Neural progenitor cell (in vitro differentiated cells): ENCODE measurements at places on chromosomes 12 and 14. TPM values are rescaled to one million over a fixed set of nuclear protein-coding genes. Genes with fewer than 3 reads are reported as not detected.

- peak; percentile 80 for DNase-seq
Measured at GRCh38 chr12:128930606-128931005, 77.3 kb downstream of the GLT1D1 start.

GLI1 gene
- 0.12 and 0.71 TPM in 2 replicates for total RNA-seq

DNA sequence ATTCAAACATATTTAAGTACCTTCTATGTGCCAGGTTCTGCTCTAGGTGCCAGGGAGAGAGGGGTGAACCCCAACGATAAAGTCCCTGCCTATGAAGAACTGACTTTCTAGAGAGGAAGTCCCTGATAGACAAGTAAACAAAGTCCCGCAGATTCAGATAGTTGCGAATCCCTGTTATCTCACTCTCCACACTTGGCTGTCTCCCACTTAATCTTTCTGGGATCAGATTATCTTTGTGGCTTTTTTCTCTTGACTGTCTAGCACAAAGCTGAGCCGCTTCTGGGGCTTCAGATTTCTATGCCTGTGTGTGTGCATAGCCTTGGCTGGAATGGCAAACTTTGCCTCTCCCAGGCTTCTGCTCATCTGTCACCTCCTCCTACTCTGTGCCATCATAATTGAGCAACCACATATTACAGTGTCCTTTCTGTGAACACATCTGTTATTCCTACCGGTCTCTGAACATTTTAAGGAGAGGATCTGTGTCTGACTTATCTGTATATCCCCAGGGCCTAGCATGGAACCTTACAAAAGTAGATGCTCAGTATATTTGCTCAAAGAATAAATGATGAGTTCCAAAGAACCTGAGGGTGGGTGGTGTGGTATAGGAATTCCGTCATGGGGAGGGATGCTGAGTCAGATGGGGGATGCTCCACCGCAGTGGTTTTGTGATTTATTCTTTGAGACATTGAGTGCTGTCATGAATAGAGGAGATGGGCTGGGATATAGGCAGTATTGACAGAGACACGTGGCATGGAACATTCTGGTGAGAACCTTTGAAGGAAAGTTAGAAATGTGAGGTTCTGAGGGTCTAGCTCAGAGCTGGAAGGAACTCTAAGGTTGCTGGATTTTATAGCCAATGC, 28.5 kb downstream of the RGS6 start:
- DNase-seq: no peak

DNA sequence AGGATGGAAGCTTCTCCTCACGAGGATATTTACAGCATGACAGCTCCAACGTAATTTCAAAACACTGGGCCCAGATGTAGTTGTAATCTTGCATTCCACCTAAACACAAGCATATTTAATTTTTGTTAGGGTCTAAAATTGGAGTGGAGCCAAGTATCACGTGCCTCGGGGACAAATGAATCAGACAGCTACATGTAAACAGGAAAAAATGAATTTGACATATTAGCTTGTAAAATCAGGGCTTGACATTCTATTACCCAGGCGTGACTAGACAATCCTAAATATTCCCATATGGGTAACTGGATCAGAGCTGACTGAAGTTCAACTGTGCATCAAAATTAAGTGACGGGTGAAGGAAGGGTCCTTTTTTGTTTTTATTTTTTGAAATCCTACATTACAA, 59.0 kb downstream of the MDM2 start:
- no peak for DNase-seq

DNA sequence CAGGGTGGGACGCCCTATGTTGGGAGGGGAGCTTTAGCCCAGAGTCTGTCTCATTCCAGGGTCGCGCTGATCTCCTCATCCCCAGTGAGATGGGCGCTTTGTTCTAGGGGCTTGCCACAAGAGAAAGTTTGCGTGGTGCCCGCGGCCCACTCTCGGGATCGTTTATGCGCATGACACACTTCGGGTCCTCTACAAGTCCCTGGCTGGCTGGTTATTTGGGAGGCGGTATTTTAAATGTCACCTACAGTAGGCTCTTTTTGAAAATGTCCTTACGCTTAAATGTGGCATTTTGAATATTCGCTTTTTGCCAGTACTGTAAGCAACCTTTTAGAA, 541 bp downstream of the GOLT1B start:
- DNase-seq: no peak

SLC25A21 gene
- total RNA-seq: 5.3 and 6.4 TPM in 2 replicates

GRCh38 chr14:56752428-56752827, 57.9 kb downstream of the OTX2 start:
- no peak for DNase-seq

- no peak for DNase-seq
Measured at GRCh38 chr14:33916663-33917565, 34.0 kb downstream of the EGLN3 start.

CLEC1A gene
- total RNA-seq: not detected in 2 replicates

DNA sequence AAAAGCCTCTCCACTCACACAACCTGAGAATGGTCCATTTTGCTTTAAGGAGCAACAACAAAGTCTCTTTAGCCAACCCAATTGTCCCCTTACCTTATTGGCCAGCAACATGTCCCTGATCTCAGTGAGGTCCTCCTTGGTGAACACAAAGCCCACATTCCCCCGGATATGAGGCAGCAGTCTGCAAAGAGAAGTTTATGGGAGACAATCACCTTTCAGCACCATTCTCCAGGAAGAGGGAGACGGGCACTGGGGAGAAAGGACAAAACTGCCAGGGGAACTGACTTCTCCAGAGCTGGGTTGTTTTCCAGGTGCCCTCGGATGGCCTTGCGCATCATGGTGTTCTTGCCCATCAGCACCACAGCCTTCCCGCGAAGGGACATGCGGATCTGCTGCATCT, 1.9 kb downstream of the RPLP0 start:
- DNase-seq: no peak

GRCh38 chr14:87468531-87468930, 524.5 kb downstream of the GALC start:
- no peak for DNase-seq

DNA sequence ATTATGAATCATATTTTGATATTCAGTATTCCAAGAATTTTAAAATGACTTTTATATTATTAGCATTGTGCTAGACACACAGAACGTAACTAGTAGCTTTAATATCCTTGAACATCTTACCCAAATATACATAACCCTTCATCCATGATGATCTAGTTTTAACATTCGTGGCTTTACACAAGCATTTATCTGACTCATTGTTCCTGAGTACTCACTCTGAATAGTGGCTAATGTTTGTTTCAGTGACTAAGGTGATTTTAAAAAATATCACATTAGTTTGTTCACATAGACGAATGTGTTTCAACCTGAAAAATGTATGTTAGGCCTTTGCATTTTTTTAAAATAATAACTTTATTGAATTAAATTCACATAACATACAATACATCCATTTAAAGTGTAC, 80.0 kb upstream of the PTPRQ start:
- DNase-seq: no peak

- no peak for DNase-seq
Measured at GRCh38 chr12:74171478-74171909, 366.1 kb upstream of the ATXN7L3B start.

DNA sequence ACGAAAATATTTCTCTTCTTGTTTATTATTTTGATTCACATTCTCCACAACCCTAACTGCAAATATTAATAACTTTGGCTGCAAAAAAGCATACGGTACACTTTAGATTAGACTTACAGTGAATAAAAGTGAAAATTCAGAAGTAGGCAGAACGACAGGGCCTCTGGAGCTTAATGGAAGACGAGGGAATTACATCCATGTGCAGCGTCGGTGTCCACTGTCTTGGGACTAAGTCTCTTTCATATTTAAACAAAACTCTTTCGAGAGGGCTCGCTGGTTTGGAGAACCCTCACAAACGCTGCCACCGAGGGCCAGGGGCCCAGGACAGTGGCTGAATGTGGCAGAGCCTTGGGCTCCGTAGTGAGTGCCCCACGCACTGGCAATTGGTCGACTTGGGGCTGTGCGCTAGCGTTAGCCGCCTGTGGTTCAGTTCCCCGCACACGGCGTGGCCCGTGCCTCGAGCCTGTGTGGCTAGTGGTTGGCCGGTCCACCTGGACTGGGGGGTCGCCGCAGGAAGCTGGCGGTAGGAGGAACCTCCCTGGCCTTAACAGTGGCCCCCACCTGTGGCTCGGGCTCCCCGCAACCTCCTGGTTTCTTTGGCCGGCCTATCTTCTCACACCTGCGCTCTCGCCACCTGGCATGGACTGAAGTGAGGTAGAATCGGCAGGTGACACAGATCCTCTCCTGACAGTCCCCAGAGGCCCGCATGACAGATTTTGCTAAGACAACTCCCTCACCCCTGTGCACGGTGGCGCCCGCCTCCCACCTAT, 739 bp upstream of the PAX9 start:
- no peak for DNase-seq

- DNase-seq: no peak
Measured at GRCh38 chr12:1920436-1920835, 2.0 kb upstream of the CACNA2D4 start.

SLC16A7 gene
- total RNA-seq: 1.3 and 1.8 TPM in 2 replicates

GRCh38 chr12:10158406-10158805, 13.5 kb downstream of the OLR1 start:
- no peak for DNase-seq

GRCh38 chr14:53180272-53181221, 27.4 kb upstream of the DDHD1 start:
- DNase-seq: peak; percentile 91

- peak; percentile 67 for DNase-seq
Measured at GRCh38 chr12:118164798-118165486, 29.0 kb downstream of the PEBP1 start.

DNA sequence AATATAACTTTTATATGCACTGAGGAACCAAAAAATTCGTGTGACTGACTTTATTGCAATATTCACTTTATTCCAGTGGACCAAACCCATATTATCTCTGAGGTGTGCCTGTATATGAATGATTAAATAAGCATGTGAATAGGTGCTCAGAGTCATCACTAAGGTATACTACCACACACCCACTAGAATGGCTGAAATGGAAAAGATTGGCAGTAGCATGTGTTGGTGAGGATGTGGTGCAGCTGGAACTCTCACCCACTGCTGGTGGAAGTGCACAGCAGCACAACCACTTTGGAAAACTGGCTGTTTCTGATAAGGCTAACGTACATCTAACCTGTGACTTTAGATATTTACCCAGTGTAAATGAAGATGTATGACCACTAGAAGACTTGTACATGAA, 36.8 kb downstream of the GOLGA5 start:
- DNase-seq: no peak

ANHX gene
- total RNA-seq: not detected in 2 replicates

GRCh38 chr12:109443794-109444193, 33.3 kb downstream of the KCTD10 start:
- no peak for DNase-seq

DNA sequence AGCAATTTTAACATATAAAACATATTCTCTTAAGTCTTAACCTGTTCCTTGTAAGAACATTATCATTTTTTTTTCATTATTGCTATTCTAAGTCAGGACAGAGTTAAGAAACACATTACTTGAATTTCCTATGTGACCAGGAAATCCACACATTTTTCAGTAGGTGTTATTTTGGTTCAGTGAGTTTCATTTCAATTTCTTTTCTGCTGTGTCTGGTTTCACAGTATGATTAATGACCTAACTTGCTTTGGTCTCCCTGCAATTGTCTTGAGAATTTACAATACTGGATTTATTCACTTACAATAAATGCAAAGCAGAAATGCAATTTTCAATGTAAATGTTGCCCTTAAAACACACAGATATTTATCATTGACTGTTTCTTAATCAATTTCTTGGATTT, 396.9 kb upstream of the TMTC1 start:
- no peak for DNase-seq

DNA sequence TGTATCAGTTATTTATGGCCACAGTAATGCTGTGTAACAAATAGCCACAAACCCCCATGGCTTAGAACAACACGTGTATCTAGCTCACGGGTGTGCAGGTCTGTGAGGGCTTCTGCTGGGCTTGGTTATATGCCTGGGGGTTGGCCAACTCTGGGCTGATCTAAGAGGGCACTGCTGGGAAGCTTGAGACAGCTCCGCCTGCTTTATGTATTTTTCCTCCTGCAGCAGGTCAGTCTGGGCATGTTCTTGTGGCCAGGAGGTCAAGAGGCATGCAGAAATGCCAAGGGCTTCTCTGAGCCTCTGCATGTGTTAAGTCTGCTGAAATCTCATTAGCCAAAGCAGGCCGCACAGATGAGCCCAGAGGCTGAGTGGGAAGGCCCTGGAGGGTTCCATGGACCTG, 105.8 kb downstream of the ZNF664 start:
- DNase-seq: no peak

TMPRSS12 gene
- total RNA-seq: not detected in 2 replicates

- DNase-seq: no peak
Measured at GRCh38 chr12:42893803-42894202, 304.3 kb upstream of the PRICKLE1 start.

TGFB3 gene
- 0.12 TPM in 1 of 2 replicates, not detected in the other for total RNA-seq

HSPA2 gene
- 5.5 and 9.2 TPM in 2 replicates for total RNA-seq

GRCh38 chr14:50615552-50615951, 52.6 kb downstream of the SAV1 start:
- no peak for DNase-seq

DNA sequence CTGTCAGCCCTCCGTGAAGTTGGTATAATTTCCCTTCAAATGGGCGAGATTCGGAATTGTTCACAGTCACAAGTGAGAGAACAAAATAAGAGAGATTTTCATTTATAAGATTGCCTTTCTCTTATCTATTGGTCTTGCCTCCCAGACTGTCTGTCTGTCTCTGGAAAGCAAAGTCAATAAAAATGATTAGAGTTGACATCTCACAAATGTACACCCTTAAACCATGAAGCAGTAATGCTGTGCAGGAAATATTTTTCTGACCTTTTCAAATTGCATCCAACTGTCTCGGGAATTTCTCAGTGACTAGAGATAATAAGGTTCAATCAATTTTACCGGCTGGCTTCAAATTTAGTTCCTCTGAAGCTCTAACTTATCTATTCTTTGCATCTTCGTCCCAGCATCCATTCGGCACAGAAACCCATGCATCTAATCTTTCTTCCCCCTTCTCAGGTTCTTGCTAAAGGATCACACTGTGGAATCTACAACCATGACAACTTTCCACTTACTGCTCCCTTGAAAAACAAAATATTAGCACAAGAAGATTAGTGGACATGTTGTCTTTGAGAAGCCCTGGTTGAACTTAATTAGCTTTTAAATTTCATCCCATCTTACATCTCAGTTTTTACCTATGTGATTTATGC, 93.1 kb downstream of the RMST start:
- no peak for DNase-seq
